ENCODE measurements at places on chromosomes 7 and 10. TPM values are rescaled to one million over a fixed set of nuclear protein-coding genes. Genes with fewer than 3 reads are reported as not detected.

DNA sequence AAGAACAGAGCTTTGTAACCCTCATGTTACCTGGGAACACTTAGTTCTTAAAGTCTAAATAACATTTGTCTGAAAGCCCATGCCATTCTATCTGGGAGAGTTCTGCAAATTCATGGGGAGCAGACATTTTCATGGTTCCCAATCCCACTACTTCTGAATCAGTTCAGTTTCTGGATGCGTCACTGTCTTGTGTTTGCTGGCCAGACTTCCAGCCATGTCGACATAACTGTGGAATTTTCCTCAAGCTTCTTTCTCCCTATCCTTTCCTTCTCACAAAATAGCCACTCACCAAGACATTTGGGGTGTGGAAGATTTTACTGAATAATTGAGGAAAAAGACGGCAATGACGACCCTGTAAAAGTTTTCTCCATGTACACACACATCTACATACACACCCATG, 272.5 kb downstream of the NEBL start:
- no peaks in the 10 kb centered on the region for H3K4me1 ChIP-seq
- H3K4me3 ChIP-seq = no peak overlapping the region
- DNase-seq = no peak
- no peaks in the 10 kb centered on the region for H3K27me3 ChIP-seq

- no peak for DNase-seq
- no peak overlapping the region for H3K4me3 ChIP-seq
- no peaks in the 10 kb centered on the region for H3K27me3 ChIP-seq
- H3K4me1 ChIP-seq = no peaks in the 10 kb centered on the region
Measured at GRCh38 chr7:114182837-114183236, 231.8 kb upstream of the FOXP2 start.

- H3K4me3 ChIP-seq = peak overlapping the region; percentile 26
- DNase-seq = no peak
Measured at GRCh38 chr10:91887272-91888076, 21.8 kb downstream of the FGFBP3 start.

DNA sequence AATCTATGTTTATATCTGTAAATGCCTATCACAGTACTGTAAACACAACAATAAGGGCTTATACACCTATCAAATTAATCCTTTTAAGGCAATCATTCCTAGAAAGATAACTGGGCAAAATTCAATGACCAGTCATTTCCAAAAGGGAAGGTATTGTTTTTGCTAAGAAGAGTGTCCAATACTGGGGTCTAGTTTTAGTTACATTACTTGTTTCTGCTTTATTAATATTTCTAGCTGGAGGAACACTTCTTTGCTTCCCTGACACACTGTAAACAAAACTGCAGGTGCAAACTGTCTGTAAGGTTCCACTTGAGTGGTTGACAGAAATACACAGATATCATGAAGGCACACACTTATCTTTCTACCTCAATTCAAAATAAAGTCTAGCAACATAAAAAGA, 84.2 kb upstream of the FAM133B start:
- H3K4me1 ChIP-seq = peaks cover 15% of the 10 kb centered on the region
- no peaks in the 10 kb centered on the region for H3K36me3 ChIP-seq
- DNase-seq = no peak
- peak overlapping the region; percentile 34 for H3K27ac ChIP-seq

MGAM2 gene
- 0.03 TPM for total RNA-seq

DNA sequence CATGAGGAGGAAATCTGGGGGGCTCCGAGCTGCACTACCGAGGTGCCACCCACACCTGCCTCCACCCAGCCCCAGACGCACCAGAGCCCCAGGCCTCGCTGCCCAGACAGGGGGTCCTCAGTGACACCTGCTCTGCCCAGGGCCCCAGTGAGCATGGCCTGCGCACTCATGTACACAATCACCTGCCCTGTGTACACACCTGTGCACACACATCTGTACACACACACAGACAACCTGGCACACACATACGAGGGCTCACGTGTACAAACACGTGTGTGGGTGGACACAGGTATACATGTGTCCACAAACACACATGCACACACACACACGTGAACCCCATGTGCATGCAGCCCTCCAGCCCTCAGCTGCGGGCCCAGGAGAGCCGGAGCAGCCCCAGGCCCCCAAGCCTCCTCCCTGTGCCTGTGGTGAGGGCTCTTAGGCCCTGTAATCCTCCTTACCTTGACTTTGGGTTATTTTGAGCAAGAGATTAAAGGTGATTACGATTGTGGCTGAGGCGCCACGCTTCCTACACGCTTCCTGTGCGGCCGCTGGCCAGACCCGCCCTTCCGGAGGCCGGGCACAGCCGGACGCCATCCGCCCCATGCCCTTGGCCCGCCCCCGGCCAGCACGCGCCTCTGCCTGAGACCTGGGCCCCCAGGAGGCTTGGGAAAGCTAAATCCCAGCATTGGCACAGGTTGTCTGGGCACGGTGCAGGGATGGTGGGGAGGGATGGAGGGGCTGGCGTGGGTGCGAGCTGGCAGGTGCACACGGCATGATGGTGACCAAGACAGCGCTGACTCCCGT, 71.9 kb downstream of the ELFN1 start:
- no peak overlapping the region for H3K27ac ChIP-seq
- H3K27me3 ChIP-seq = no peaks in the 10 kb centered on the region
- H3K36me3 ChIP-seq = no peaks in the 10 kb centered on the region
- H3K4me1 ChIP-seq = no peaks in the 10 kb centered on the region
- H3K4me3 ChIP-seq = no peak overlapping the region

TRIM24 gene
- total RNA-seq = 17.1 TPM

DNA sequence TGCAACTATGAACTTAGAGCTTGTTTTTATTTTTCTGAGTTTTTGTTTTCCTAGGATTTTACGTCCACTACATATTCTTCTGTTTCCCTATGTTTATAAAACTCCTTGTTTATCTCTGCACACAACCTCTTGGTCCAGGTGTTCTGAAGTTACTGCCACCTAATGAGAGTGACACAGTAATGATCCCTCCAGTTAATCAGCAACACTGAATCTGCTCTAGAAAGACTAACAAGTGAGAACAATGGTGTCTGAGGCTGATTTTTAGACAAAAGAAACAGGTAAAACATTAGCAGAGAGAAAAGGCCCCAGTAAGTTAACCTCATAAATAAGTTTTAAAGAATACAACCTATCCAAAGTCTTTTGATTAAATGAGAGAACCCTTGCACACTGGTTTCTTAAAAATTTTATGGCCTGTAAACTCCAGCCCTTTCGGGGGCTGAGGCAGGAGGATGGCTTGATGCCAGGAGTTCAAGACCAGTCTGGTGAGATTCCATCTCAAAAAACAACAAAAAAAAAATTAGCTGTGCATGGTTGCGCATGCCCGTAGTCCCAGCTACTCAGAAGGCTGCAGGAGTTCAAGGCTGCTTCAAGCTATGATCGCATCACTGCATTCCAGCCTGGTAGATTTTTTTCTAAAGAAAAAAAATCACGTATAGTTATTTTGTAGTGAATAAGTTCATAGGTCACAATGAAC, 397.6 kb downstream of the MAGI2 start:
- H3K36me3 ChIP-seq = no peaks in the 10 kb centered on the region
- no peak overlapping the region for H3K4me3 ChIP-seq
- no peaks in the 10 kb centered on the region for H3K27me3 ChIP-seq
- no peak overlapping the region for H3K27ac ChIP-seq
- DNase-seq = no peak
- no peaks in the 10 kb centered on the region for H3K4me1 ChIP-seq

- H3K4me1 ChIP-seq = no peaks in the 10 kb centered on the region
- H3K4me3 ChIP-seq = no peak overlapping the region
- peaks cover 11% of the 10 kb centered on the region for H3K27me3 ChIP-seq
- no peak overlapping the region for H3K27ac ChIP-seq
Measured at GRCh38 chr10:101284744-101285463, 55.6 kb upstream of the LBX1 start.

OPN4 gene
- not detected for total RNA-seq
